Uterus (tissue), 4 donors: ENCODE measurements at places on chromosomes 3 and 15. TPM values are rescaled to one million over a fixed set of nuclear protein-coding genes. Genes with fewer than 3 reads are reported as not detected.

GRCh38 chr15:31235311-31236183, 91.1 kb upstream of the KLF13 start:
- peak; percentile 89 for DNase-seq

DNA sequence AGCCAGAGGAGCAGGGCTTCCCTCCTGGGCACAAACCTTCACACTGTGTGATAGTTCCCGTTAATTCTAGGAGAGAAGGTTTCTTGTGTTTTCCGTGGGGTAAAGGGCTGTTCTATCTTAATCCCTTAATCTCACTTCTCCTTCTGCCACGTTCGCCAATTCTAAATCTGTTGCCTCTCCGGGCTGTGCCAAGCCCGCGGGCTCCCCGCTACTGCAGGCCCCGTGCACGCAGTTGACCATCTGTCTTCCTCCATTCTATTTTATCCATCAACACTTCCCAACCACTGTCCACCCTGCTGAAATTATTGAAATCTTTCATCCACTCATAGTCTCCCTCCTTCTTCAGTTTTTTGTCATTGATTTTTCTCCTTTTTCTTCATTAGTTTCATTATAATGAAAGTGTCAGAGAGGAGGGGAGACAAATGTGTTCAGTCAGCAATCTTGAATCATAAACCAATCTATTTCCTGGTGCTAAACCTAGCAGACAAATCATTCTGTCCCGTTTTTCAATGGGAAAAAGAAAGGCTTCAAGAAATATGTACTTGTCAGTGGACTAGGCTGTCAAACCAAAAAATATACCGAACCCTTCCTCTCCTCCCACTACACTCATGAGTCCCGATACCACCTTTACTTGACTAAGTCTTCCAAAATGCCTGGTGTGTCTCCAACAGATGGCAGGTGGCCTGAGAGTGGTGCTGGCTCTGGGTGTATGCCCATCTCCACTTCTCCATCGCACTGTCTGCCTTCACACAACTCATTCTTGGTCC, 39.6 kb downstream of the SLCO2A1 start:
- DNase-seq: no peak

GRCh38 chr3:58754074-58754473, 87.5 kb upstream of the FAM3D start:
- no peak for DNase-seq

DNA sequence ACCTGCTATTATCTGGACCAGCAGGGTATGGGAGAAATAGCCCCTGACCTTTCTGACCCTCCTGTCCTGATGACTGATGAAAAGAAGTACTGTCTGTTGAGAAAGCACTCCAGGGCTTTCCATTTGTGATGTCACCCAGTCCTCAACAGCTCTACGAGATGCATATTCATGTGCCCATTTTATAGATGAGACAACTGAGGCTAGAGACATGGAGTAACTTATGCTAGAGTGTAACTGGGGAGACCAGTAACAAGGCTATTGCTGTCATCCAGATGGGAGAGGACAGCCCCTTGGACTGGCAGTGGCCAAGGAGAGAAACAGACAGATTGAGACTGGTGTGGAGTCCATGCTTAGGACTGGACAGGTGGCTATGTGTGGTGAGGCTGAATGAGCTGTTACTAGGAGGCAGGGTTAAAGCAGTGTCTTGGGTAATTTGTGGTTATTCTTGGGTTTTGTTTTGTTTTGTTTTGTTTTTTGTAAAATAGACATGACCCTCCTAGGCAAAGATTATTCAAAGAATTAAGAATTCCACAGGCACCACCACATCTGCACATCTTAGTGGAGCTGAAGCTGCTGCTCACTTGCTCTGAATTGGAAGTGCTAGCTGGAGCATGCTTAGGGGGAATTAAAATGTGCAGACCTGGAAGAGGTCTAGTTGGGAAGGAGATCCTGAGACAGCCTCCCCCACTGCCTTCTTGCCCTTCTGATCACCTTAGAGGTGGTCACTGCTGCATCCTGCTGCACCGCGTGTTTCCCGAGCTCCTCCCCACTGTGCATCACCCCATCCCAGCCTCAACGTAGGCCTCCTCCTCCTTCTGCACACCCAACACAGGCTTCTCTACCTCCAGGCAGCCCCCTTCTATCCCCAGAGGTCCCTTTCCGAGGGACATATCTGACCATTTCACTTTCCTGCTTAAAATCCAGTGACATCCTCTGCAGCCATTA, 8.4 kb downstream of the HRH1 start:
- DNase-seq: no peak

GRCh38 chr3:100516232-100516631, 23.8 kb downstream of the TMEM45A start:
- DNase-seq: no peak

DNA sequence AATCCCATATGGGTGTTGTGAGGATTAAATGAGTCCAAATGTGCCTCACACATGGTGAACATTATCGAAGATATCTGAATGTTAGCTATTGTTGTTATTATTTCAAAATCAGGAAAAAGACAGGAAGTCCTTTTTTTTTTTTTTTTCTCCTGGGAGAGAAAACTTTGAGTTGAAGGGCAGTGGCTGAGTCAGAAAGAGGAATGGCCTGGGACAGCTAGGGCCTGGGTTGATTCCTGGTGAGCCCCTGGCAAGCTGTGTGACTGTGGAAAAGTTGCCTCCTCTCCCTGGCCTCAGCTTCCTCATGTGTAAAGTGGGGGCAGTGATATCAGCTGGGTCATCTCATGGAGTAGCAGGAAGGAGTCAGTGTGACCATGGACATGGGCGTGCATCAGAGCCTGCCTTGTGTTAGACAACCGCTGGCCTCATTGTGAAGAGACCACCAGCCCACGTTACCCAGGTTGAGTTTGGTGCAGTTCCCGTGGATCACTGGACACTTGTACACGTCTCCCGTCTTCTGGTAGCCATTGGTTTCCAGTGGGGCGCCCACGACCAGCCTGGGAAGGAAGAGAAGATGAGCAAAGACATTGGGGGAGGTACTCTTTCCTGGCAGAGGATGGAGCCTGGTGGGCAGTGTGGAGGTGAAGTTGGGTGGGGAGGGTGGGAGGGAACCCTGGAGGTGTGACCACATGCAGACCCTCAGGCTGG, 63.1 kb downstream of the ITGA11 start:
- no peak for DNase-seq

GRCh38 chr3:113005611-113006010, 14.8 kb downstream of the GTPBP8 start:
- no peak for DNase-seq

GRCh38 chr3:40576396-40576795, 51.6 kb downstream of the ZNF621 start:
- no peak for DNase-seq

DNA sequence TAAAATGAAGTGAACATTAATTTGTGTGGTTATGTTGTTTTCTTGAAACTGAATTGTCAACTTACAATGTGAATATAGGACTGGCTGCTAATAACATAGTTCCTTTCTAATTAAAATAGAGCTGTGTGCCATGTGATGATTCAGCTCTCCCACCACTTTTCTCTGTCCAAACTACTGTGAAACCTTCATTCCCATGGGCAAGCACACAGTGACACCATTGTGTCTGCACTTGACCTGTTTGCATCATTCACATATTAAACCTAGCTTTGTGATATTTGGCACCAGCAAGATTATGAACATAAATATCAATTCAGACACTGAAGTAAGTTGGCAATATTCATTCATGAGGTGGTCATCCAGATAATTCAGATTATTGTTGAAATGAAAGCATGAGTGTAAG, 78.8 kb upstream of the TCF12 start:
- no peak for DNase-seq

GRCh38 chr15:38536201-38536676, 28.4 kb downstream of the RASGRP1 start:
- peak; percentile 44 for DNase-seq

GRCh38 chr15:56077081-56077480, 83.7 kb upstream of the NEDD4 start:
- DNase-seq: no peak

- no peak for DNase-seq
These were observed 44.6 kb downstream of the RFX7 start for GRCh38 chr15:56199038-56199437.

- DNase-seq: no peak
These were observed 55.4 kb downstream of the STAG1 start for GRCh38 chr3:136696797-136697196.

- DNase-seq: no peak
These were observed 95.4 kb downstream of the HMG20A start for GRCh38 chr15:77516076-77516475.

Gene NMB
- total RNA-seq: 5.0 TPM

Gene ATP13A3
- 98.5 TPM for total RNA-seq

Gene SPSB4
- total RNA-seq: not detected
